ENCODE measurements at places on chromosomes 6 and 20.

GRCh38 chr6:23282252-23283021 is 713.1 kb downstream of the HDGFL1 start:
- no peak for DNase-seq

DNA sequence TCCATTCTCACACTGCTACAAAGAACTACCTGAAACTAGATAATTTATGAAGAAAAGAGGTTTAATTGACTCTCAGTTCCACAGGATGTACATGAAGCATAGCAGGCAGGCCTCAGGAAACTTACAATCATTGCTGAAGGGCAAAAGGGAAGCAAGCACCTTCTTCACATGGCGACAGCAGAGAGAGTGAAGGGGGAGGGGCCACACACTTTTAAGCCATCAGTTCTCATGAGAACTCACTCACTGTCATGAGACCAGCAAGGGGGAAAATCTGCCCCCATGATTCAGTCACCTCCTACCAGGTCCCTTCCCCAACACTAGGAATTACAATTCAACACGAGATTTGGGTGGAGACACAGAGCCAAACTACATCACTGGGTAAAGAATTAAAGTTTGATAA is 12.5 kb upstream of the ENPP1 start:
- DNase-seq: no peak

DNA sequence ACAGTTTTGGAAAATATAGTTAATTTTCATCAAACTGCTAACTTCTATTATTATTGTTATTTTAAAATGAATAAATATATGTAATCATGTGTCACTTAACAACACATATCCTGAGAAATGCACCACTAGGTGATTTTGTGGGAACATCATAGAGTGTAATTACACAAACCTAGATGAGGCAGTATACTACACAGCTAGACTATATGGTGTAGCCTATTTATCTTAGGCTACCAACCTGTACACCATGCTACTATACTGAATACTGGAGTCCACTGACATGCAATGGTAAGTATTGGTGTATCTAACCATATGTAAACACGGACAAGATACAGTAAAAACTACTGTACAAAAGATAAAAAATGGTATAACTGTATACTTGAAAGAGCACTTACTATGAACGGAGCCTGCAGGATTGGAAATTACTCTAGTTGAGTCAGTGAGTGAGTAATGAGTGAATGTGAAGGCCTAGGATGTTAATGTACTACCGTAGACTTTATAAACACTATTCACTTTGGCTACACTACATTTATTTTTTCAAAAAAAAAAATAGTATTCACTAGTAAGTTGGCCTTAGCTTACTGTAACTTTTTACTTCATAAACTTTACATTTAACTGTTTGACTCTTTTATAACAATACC is 72.4 kb downstream of the ASCC3 start:
- DNase-seq: peak; percentile 12

DNA sequence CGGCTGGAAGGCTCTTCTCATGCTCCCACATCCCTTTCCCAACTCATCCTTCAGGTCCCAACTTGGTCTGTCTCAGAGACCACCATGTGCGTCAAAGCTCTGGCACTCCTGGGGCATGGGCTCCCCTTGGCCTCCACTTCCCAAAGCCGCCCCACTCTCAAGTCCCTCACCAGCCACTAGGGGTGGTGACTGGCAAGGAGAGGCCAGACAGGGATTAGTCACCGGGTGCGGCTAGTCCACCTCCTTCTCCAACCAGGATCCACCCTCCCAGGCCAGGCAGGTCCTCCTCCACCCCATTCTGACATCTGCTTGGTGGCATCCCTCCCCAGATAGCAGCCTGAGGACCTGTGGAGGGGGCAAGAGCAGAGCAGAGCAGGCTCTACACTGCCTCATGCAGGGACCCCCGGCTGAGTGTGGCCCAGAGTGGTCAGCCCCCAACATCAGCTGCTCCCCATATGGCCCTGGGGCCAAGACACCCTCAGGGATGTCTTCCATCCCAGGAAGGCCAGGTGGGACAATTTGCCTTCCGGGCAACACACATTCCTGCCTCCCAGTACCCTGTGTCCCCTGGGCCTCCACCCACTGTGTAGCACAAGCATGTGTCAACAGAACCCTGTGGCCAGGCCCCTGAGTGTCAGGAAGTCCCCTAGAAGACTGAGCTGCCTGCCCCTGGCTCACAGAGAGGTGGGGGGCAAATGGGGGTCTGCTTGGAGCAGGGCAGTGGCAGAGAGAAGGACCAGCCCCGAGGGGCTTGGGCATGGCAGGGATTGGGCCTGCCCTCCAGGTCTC is 29.2 kb downstream of the YTHDF1 start:
- DNase-seq: no peak

GRCh38 chr6:148817689-148818088 is 70.9 kb downstream of the UST start:
- no peak for DNase-seq

DNA sequence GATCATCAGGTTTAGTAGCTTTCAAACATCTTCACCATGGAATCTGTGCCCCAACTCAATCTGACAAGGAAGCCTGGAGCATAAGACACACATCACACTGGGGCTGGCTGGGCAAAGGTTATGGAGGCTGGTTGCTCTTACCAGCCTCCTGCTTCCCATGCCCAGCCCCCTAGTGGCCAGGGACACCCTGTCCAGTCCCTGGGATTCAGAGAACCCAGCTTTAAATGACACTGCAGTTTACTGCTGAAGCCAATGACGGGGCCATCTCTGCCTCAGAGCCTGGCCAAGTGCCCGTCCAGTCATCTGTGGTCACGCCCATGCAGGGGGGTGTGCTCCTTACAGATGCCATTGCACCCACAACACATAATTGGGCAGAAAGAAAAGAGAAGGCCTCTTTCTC is 272.9 kb downstream of the SMOC2 start:
- DNase-seq: no peak

GRCh38 chr6:100664274-100665040 is 199.7 kb upstream of the SIM1 start:
- no peak for DNase-seq

DNA sequence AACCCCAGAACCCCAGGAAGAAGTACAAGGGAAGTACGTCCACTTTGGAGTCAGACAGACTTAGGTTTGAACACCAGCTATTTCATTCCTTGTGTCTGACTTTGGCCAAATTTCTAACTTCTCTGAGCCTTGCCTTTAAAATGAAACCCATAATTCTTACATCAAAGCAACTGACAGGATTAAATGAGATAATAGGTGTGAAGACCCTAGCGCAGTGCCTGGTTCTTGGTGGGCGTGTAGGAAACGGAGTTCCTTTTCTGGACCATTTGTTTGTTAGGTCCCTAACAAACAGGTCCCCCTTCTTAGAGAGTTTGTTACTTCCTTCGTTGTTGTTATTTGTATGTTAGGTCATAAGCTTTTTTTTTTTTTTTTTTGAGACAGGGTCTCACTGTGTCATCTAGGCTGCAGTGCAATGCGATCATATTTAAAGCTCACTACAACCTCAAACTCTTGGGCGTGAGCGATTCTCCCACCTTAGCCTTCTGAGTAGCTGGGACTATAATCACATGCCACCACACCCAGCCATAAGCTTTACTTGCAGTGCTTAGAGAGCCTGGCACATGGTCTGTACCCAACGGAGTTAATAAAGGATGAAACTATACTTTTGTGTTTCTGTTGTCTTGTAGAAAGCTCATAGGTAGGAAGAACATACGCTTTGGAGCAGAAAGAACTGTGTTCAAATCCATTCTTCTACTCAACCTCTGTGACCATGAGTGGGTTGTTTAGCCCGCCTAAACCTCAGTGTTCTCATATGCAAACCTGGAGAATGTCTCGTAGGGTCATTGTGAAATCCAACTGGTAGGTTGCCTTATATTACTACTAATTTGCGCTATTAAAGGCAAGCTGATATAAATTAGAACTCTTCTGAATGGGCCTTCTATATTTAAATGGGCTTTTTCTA is 21.8 kb upstream of the MROH8 start:
- no peak for DNase-seq

DNA sequence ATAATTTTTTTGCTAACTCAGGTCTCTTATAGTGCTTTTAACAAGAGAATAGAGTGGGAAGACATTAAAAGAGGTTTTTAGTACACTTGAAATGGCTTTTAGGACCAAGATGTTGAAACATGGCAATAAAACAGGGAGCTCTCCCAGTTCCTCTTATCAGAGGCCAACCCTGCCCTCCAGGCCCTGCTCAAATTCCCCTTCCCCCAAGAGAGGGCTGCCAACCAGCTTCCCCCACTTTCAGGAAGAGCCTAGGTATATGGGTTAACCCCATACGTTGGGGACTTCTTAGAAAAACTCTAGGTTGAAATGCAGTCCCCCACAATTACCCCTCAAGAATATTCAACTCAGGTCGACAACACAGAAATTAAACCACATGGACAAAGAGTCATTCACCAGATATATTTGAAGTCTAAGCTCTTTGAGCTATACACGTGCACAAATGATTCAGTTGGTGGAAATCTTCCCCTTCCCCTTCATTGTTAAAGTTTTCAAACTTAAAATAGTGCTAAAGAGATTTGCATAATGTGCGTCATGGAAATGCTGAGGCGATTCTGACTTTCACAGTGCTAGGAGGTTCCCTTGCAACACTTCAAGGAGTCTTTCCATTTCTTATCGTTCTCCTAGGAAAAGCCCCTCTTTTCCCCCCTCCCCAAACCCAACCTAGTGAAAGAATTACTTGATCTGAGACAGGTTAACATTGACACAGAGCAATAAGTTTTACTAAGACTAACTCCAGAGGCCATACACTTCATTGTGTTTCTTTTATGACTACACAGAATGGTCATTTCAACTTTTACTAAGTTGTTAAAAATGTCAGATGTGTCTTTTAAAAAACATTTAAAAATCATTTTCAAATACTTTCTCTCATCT is 49.8 kb upstream of the ENPP5 start:
- DNase-seq: no peak

DNA sequence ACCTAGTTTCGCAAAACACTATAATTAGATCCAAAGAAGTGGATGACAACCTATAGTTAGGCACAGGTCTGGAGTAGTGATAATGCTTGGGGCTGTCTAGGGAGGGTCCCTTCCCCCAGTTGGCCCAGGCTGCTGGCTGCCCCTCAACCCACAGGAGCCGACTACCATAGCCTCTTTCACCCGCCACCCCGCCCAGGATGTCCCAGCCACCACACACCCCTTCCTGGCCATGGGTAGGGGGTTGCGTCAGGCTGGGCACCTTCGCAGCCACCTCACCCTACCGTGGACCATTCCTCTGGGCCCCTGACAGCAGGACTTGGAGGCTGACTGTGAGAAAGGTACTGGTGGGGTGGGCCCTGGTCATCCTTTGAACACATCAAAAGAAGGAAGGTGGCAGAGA is 8.5 kb downstream of the TFEB start:
- no peak for DNase-seq

- DNase-seq: no peak
Measured at GRCh38 chr6:137157601-137158000, 15.8 kb downstream of the IL22RA2 start.

DNA sequence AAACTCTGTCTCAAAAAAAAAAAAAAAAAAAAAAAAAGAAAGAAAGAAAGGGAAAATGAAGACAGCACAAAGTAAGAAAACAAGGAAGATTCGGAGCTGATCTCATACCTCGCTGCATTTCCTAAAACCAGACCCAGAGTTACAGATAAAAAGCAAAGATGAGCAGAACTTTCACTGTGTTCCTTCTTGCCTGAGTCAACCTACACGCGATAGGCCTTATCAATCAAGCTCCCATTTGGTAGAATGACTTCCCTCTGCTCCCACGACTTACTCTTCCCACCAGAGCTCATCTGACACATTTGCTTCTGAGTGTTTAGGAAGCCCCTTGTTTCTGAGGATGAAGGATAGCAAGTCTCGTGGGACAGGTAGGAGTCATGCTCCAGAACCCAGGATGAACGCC is 302.9 kb downstream of the TFAP2A start:
- DNase-seq: no peak

DNA sequence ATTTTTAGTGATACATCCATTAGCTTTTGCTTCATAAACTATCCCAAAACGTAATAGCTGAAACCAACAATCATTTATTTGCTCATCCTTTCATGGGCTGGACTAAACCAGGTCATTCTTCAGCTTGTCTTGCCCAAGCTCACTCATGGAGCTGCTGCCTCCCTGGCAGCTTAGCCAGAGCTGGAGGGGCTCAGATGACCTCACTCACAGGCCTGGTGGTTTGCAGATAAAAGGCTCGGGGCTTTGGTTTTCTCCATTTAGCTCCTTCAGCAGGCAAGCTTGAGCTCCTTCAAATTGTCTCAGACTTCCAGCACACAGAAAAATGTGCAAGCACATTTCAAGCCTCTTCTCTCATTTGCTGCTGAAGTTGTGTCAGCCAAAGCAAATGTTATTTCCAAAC is 139.1 kb downstream of the BTBD3 start:
- no peak for DNase-seq

- DNase-seq: no peak
Measured at GRCh38 chr6:170097505-170098427, 193.1 kb downstream of the DLL1 start.

DNA sequence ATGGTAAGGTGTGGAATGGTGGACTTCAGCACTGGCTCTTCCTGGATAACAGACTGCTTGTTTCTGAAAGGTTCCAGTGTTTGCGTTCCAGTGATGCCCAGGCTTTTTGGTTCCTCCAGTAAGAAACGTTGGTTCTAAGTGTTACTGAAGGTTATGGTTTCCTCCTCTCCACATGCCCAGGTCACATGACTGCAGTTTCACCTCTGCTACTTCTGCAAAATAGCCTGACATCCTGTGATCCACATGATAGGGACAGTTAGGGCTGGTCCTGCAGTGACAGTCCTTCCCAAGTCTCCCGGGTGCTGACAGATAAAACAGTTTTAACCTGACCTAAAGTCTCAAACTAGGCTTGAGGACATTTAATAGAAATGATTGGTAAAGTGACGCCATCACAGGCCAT is 132.2 kb upstream of the CST7 start:
- DNase-seq: no peak

GRCh38 chr6:167236239-167236571 is 54.9 kb upstream of the UNC93A start:
- no peak for DNase-seq

GRCh38 chr6:134520181-134521115 is 202.5 kb upstream of the SGK1 start:
- DNase-seq: peak; percentile 29
